HL-60 (cell line): ENCODE measurements at places on chromosomes 12 and 14.

GRCh38 chr12:107086314-107086713 lies 7.0 kb downstream of the CRY1 start:
- no peak for DNase-seq

GRCh38 chr14:101197595-101198397 lies 294.3 kb upstream of the RTL1 start:
- no peak for DNase-seq

- DNase-seq, result no peak
Observed at GRCh38 chr14:33561488-33562175, 389.2 kb downstream of the EGLN3 start.

DNA sequence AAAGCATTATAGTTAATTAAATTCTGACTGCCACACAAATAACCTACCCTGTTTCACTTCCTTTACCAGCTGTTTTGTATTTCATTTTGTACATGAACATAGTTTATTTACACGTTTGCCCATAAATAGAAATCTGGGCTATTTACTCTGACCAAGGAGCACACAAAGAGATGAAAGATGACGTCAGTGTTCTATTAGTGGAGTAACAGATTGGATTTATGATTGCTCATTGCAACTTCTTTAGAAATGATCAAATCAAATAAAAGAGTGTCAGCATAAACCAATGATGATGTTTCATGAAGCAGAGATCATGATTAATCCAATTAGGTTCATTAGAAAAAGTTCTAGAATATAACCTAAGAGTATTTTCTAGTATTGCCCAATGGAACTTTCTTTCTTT lies 12.0 kb upstream of the RTL1 start:
- DNase-seq, result no peak

GRCh38 chr14:56059054-56059453 lies 59.2 kb upstream of the PELI2 start:
- peak; percentile 10 for DNase-seq

DNA sequence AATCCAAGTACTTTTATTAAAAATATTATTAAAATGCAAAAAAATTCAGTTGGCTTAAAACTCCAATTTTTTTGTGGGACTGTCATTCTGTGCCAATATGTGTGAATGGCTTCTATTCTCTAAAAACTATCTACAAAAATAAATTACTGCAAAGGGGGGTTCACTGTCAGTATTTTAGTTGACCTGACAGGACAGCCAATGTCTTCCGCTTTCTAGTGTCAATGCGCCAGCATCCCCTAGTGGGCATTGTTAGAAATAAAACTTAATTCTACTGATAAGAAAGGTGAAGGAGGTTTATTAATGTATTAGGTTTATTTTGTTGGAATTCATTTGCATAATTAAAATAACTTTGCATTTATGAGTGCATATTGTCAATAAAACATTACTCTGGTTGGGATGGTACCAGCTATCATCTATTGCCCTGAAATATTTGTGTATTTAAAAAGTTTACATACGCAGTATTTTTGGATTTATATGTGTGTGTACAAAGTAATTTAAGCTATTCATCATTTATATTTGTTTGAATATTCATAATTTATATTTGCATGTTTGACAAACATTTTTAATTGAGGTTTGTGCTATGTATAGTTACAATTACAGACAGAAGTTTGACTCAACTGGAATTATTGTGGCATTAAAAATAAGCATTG lies 527.2 kb downstream of the FLRT2 start:
- no peak for DNase-seq

DNA sequence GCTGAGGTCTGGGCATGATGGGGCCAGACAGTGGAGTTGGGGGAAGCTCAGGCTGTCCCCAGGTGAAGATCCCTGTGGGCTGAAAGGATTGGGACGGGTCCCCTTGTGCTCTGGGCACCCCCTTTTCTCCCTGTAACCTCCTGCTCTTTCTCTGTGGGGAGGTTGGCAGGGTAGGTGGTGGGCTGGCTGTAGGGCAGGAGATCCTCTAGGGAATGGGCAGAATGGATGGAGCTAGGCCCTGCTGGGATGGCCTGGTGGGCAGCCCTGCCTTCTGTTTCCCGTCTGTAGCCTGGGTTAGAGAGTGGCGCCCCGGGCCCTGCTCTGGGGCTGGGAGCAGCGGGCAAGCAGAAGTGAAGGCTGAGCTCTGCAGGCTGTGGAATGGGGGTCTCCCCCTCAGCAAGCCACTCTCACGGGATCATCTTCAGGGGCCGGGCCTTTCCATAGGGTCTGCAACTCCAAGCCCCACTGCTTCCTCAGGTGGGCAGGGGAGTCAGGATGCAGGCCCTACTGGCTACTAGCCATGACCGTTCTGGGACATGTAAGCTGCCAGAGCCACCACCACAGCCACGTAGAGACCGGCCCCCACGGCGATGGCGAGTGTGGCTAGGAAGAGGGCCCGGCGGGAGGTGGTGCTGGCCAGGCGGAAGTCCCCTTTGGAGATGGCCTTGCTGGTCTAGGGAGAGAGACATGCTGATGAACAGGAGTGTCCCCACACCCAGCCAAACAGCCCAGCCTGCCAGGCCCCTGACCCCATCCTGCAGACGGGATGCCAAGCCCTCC lies 18.8 kb downstream of the SYNDIG1L start:
- DNase-seq, result no peak

GRCh38 chr12:91109148-91109564 lies 2.1 kb downstream of the LUM start:
- DNase-seq, result peak; percentile 56

GRCh38 chr12:1619159-1619558 lies 9.9 kb upstream of the WNT5B start:
- no peak for DNase-seq

- no peak for DNase-seq
Observed at GRCh38 chr12:6925239-6925539, 2.6 kb upstream of the ATN1 start.

DNA sequence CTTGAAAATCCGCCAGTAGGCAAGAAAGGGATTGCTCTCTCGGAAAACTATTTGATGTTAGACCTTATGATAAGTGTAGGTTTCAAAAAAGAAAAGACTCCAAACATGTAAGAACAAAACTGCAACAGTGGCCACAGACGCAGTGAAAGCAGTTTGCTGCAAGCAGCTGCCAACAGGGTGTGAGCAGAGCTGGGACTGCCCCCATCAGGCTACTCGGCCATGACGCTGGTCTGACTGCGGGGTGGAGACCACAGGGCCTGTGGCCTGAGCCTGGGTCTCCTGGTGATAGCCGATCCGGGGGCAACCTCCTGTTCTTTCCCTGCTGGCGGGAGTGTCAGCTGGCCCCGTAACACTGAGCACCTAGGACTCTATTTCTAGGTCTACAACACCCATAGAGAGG lies 63.2 kb downstream of the AMN start:
- DNase-seq, result no peak

- no peak for DNase-seq
Observed at GRCh38 chr12:24754690-24755638, 193.9 kb downstream of the BCAT1 start.

DNA sequence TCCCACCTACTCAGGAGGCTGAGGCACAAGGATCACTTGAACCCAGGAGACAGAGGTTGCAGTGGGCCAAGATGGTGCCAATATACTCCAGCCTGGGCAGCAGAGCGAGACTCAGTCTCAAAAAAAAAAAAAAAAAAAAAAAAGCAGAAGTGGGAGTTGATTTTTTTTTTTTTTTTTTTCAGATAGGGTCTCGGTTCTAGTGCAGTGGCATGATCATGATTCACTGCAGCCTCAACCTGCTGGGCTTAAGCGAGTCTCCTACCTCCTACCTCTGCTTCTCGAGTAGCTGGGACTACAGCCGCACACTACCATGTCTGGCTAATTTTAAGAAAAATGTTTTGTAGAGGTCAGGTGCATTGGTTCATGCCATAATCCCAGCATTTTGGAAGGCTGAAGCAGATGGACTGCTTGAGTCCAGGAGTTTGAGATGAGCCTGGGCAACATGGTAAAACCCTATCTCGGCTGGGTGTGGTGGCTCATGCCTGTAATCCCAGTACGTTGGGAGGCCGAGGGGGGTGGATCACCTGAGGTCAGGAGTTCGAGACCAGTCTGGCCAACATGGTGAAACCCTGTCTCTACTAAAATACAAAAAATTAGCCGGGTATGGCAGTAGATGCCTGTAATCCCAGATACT lies 16.3 kb upstream of the HSP90AA1 start:
- no peak for DNase-seq

- DNase-seq, result peak; percentile 16
Observed at GRCh38 chr14:80927083-80927989, 14.2 kb downstream of the CEP128 start.

DNA sequence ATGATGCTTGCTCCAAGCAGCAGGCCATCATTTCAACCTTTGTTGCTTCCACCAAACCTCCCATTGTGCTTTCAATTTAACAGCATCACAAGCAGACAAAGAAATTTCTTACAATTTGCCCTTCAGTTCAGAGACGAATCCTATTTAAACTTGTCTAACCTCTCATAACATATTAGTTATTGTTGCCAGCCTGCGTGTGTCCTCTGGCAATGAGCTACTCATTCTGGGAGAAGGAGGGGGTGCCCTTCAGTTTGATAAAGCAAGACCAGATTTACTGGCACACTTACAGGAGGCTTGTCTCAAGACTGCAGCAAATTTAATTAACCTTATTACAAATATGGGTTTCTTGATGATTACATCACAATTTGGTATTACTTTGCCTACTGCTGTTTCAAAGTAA lies 203.6 kb upstream of the SOX5 start:
- no peak for DNase-seq

- DNase-seq, result no peak
Observed at GRCh38 chr12:132450418-132451171, 39.4 kb upstream of the FBRSL1 start.

- no peak for DNase-seq
Observed at GRCh38 chr14:95123891-95124579, 33.3 kb downstream of the DICER1 start.

- DNase-seq, result no peak
Observed at GRCh38 chr12:19205120-19205519, 75.6 kb downstream of the PLEKHA5 start.

GRCh38 chr14:89836830-89837469 lies 117.6 kb downstream of the EFCAB11 start:
- DNase-seq, result no peak

- DNase-seq, result no peak
Observed at GRCh38 chr12:105060715-105061378, 23.4 kb downstream of the ALDH1L2 start.

GRCh38 chr12:64389154-64389553 lies 1.4 kb downstream of the C12orf56 start:
- DNase-seq, result no peak

DNA sequence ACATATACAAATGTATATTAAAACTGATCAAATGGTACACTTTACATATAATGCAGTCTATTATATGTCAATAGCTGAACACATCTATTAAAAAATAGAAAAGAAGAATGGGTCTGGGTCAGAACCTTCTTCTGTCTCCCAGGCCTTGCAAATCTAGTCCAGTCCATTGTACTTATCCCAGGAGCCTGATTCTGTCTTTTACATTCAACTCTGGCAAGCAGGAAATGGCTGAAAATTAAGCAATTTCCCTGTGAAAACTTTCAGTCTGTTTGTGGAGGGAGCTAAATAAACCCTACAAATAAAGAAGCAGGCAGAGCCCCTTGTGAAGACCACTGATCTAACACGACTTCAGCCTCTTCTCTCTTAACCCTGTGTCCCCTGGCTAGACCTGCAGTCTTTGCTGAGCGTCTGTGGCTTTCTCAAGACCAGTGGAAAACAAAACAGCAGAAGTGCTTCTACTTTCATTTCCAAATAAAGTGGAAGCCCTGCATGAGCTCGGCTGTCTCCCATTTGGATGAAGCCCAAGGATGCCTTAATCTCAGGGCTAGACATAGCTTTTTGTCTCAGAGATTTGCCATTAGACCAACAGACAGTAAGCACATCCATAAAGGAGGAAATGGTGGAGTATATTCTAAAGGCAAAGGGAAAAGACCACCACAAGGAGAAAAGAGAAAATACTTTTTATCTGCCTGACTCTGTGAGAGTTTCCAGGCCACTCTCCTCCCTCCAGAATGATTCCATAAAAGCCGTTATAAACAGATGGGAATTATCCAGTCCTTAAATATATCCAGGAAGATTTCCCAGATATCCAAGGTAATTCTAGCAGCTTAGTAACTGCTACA lies 48.2 kb downstream of the CRACR2A start:
- DNase-seq, result peak; percentile 23

GRCh38 chr12:24909667-24910066 lies 39.2 kb downstream of the BCAT1 start:
- no peak for DNase-seq

DNA sequence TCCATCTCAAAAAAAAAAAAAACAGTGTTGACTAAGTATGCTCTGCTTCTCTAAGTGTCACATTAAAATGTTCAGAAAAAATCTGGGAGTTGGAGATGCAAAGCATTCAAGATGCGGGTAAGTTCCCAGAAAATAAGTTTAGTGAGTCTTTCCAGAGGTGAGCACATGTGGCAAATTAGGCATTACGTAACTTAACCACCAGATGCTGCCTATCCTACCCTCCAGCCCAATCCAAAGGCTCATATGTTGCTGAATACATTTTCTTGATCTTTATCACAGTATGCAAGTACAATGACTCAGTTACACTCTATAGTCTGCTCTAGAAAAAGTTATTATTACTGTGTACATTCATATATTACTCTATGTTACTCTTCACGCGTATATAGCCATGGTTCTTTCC lies 3.6 kb downstream of the SLC2A14 start:
- DNase-seq, result no peak

DNA sequence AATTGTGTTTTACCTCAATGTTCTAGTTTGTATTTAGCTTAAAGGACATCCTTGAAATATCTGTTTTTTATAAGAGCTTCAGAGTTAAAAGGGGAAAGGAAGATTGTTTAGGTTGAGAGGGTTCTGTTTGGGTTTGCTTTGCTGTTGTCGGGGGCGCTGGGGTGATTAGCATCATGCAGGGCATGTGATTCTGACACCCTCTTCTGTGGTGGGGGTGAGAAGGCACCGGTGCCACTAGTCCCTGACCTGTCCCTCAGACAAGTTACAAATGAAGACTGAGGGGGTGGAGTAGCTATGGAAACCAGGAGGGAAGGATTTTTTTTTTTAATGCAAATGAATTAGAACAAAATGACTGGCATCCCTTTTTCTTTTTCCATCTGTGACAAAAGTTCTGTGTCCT lies 291.3 kb downstream of the RPAP3 start:
- no peak for DNase-seq

DNA sequence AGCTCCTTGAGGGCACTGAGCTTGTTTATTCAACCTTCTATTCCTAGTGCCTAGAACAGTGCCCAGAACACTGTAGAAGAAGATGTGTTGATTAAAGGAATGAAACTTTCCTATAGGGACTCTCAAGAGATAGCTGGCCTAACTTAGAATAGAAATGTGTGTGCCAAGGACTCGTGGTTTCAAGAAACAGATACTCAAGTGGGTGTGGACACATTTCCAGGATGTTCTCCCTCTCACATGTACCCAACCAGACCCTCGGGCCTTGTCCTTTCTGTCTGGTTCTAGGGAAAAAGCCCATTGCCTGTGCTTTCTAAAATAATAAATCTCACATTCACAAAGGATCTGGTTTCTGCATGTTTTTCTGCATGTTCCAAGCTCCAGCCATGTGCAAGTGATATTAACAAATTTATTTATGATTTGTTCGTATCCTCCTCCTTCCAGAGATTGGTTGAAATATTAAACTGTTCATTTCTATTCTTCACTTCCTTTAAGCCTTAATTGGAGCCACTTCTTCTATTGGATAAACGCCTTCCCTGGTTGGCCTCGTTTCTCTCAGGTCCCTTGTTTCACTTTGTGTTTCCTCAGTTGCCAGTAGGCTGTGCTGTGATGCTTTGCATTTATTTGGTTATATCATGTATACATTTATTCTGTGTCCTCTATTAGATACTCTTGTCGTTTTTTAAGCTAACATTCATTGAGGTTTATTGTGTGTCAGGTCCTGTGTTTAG lies 89.8 kb downstream of the CRADD start:
- peak; percentile 37 for DNase-seq

- no peak for DNase-seq
Observed at GRCh38 chr12:98901189-98901588, 256.1 kb downstream of the APAF1 start.

- no peak for DNase-seq
Observed at GRCh38 chr12:71562676-71563595, 100.7 kb downstream of the ZFC3H1 start.
